ENCODE measurements at places on chromosomes 4 and X.
A peak's percentile ranks its signal among the peaks of the same experiment; 100 is the strongest.

DNA sequence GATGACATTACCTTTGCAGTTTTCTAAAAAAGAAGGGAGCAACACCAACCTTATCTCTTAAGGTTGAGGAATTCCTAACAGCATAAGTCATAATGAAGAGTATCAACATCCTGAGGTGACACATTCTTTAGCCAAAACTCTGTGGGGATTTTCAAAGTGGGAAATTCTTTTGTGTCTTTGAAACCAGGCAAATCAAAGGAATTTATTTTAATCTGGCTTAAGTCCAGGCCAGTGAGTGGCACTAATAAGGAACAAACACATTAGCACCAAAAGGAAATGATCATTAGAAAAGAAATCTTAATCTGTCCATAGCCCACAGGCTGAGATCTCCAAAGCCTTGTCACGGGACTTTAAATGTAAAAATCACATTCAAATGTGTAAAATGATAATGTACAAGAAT lies 110.1 kb downstream of the LARP7 start:
- no peak for DNase-seq

- no peak for DNase-seq
Observed at GRCh38 chrX:50072110-50072509, 128.7 kb downstream of the AKAP4 start.

- no peak for DNase-seq
Observed at GRCh38 chrX:111007238-111007637, 88.8 kb upstream of the PAK3 start.

GRCh38 chr4:122636697-122637096 lies 15.8 kb upstream of the IL21 start:
- no peak for DNase-seq

- no peak for DNase-seq
Observed at GRCh38 chr4:153948041-153948440, 159.2 kb upstream of the SFRP2 start.

DNA sequence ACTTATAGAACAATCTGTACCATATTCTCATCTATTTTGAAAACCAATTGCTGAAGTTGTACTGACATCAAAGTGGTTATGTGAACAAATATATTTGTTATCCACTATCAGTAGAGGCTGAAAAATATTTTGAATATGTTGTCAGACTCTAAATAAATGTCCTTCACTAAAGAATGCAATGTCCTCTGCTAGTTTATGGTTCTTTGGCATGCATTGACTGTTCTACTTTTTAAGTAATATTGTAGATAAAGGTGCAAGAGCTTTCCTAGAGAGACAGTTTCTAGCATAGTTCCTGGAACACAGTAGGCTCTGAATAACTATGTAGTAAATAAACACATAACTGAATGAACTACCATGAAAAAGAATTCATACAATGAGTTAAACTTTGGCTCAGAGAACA lies 18.2 kb upstream of the COX7B2 start:
- DNase-seq, result no peak

- DNase-seq, result no peak
Observed at GRCh38 chr4:25892796-25893195, 21.2 kb upstream of the SMIM20 start.

DNA sequence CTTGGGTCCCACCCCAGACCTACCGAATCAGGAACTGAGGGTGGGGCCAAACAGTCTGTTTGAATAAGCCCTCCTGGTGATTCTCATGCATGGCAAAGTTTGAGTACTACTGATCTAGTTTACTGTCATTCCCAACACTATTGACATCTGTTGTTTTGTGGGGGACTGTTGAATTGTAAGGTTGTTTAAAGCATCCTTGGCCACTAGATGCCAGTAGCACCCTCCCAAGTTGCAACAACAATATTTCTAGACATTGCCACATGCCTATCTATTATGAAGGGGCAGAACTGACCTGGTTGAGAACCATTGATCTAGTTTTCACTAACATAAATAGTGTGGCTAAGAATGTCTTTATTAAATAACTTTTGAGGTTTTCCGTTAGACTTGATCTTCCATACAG lies 15.1 kb downstream of the TAF9B start:
- DNase-seq, result no peak

DNA sequence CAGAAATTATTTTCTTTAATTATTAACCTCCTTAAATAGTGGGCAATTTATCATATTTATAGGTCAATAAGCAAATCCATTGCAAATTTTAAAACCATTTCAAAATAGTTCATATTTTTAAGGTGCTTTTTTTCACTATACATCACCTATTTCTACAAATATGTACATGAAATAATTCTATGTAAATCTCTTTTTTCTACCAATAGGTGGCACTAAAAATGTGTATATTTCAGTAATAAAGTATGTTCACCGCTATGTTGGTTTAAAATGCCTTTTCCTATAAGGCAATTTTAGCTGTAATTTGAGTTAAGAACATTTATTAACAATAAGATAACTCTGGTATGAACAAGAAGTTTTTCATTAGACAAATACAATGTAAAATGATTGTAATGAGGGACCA lies 672.2 kb downstream of the KCTD8 start:
- DNase-seq, result peak; percentile 9

GRCh38 chr4:82728301-82728700 lies 70.3 kb downstream of the SCD5 start:
- DNase-seq, result no peak

GRCh38 chr4:81590596-81590995 lies 118.9 kb upstream of the RASGEF1B start:
- no peak for DNase-seq

GRCh38 chr4:1712216-1713002 lies at the start of gene SLBP:
TSS of gene SLBP (minus strand) at chr4:1712319. CDS start at chr4:1712188, 131 bp downstream.
- peak; percentile 90 for DNase-seq

- no peak for DNase-seq
Observed at GRCh38 chr4:135192751-135193535, 991.4 kb upstream of the PABPC4L start.
